ENCODE measurements at places on chromosomes 5 and 9.

- DNase-seq = no peak
Observed at GRCh38 chr5:34484216-34484920, 171.8 kb upstream of the RAI14 start.

GRCh38 chr9:127973169-127974000, 7.4 kb downstream of the EEIG1 start:
- no peak for DNase-seq

- DNase-seq = peak; percentile 12
Observed at GRCh38 chr5:96022971-96023370, 61.3 kb upstream of the ELL2 start.

DNA sequence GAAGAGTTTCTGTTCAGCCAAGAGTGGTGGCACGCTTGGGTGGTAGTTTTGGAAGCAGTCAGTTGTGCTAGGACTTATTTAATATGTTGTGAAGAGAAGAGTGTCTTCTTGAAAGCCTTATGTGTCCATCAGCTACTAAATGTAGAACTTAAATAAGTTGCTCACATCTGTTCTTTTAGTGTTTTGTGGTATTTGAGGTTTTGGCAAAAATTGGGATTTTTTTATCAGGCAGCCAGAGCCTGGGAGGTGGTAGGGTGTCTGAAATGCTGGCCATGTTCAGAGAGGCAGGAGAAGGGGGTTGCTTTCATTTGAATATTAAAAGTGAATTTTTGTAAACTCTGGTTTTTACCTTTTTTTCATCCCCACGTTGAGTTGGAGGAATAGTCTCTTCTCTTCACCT, 24.2 kb upstream of the ZBTB34 start:
- DNase-seq = no peak

- DNase-seq = no peak
Observed at GRCh38 chr5:4313138-4313537, 717.5 kb downstream of the IRX1 start.

DNA sequence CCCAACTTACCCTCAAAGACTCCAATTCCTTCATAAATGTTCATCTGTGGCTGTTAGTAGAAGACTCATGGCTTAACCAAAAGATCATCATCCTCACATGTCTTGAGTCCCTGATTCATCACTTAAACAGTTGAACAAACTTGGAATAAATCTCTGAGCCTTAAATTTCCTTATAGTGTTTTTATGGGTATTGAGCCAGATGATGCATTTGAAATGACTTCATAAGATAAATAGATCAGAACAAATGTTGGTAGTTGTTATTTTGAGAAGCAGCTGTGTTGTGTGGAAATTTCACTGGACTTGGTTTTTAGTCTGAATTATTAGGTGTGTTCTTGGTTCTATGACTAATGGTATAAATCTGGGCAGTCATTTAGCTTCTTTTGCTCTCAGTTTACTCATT, 236.2 kb downstream of the NNT start:
- no peak for DNase-seq

DNA sequence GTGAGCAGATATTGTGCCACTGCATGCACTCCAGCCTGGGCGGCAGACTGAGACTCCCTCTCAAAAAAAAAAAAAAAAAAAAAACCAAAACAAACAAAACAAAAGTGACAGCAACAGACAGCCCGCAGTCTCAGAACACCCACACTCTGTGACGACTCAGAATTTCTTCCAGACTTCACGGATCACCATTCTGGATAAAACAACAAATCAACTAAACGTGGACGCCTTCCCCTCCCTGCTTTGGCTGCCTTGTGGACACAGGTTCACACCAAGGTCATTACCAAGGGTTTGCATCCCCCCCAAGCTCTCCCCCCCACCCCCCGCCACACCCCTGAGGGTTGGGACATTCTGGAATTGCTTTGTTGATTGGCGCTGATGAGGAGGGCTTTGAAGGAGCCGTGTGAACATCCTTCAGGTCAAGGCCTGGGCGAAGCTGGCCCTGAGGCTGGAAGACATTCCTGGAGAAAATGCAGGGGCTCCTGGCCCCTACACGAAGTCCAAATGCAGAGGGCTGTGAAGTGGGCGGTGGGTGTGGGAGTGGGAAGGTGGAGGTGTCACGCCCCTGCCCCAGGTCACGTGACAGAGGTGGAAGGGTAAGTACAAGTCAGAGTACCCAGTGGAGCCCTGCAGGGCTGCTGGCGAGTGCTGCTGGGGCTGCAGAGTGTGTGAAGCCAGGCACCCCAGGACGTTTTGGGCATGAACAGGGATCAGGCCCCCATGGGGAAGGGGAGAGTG, 10.1 kb downstream of the LCN10 start:
- no peak for DNase-seq

DNA sequence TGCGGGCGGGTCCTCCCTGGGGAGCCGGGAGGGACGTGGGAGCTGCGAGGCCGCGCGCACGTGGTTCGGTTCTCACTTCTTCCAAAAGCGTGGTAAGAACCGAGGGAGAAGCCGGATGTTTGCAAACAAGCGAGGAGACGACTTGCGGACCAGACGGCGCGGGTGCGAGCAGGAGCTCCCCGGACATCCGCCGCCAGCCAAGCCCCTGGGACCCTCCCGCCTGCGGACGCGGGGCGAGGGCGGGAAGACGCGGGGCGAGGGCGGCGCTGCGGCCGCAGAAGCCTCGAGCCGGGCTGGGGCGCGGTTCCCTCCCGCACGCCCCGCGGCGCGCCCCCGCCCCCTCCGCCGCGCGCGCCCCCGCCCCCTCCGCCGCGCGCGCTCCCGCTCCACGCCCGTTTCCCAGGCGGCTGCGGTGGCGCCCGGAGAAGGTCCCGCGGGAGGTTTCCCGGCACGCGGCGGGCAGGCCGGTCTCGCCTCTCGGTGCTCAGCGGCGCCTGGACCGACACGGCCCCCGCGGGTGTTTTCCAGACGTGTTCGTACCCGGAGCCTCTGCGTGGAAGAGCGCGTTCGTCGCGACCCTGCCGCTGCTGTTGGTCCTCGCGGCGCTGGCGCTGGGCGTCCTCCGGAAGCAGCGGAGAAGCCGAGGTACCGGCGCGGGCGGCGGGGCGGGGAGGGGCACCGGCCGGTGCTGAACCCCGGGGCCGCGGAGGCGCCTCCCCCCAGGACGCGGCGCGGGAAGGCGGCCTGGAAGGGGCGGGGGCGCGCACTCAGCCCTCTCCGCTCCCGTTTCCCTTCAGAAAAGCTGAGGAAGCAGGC, 12.8 kb downstream of the BTNL9 start:
- no peak for DNase-seq

DNA sequence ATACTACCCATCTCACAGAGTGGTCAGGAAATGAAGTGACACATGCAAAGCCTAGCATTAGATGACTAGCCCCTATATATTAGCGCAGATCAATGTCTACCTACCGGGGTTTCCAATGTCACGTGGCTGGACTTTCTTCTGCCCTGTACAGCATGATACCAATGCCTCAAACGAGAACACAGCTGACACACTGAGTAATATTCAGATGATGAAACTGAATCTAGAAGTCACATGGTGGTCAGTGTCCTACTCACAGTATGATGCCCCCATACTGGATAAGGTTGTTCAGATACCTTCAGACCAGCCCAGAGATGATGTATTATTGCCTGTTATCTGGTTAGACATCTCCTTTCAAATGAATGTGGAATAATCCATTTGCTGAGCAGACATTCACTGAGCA, 71.1 kb upstream of the FRRS1L start:
- no peak for DNase-seq

- no peak for DNase-seq
Observed at GRCh38 chr5:115267617-115268016, 4.9 kb upstream of the PGGT1B start.

- no peak for DNase-seq
Observed at GRCh38 chr9:4422495-4422894, 67.8 kb upstream of the SLC1A1 start.

GRCh38 chr9:135134268-135135022, 47.0 kb downstream of the OLFM1 start:
- DNase-seq = no peak

DNA sequence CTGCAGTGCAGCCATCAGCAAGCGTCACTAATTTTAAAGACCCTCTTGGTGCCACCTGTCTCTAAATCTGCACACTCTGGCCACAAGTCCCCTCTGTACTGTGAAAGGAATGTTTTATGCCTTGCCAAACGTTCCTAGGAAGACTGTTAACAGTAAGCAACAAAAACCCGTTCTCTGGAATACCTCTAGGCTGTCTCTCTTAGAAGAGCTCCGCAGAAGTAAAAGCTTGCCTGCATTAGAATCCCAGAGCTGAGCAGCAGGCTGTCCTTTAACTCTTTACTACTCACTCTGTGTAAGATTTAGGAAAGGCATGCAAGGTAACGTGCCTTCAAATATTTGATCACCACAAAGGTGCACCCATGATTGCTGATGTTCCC, 53.9 kb upstream of the C9orf72 start:
- DNase-seq = no peak

DNA sequence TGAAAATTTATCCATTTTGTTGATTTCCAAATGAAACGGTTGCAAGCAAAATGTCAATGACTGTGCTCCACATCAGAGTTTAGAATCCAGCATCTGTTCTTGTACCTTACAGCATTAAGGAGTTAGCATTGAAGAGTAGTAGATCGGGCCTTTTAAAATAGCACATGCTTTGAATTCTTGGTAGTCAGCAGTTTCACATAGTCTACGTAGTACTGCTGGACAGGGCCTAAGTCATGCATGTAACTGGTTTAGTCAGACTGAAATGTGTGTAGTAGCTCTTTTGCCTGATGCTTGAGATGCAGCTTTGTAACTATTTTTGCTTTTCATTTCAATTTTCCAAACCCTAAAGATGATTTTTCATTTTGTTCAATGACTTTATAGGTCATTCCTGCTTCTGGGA, 19.8 kb downstream of the LECT2 start:
- no peak for DNase-seq

GRCh38 chr9:123550012-123550411, 194.0 kb downstream of the CRB2 start:
- DNase-seq = peak; percentile 39

DNA sequence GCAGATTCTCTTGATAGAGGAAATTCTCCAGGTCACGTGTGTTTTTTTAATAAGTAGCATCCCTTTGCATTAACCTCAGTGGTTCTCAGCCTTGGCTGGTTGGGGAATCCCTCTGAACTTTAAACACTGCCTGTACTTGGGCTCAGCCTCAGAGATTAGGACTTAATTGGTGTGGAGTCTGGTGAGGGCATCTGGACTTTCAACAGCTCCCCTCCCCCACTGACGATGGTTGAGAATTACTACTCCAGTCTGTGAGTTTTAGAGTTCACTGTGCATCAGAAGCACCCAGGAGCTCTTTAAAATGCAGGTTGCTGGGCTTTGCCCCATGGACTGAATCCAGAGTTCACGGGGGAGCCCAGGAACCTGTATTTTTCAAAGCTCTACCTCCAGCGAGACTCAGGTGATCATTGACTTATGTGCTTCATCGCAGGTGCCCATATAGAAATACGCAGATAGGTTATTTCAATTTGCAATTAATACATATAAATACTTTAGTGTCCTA, 71.4 kb downstream of the DAPK1 start:
- DNase-seq = no peak

GRCh38 chr5:94906750-94907149, 288.3 kb downstream of the SLF1 start:
- DNase-seq = no peak

DNA sequence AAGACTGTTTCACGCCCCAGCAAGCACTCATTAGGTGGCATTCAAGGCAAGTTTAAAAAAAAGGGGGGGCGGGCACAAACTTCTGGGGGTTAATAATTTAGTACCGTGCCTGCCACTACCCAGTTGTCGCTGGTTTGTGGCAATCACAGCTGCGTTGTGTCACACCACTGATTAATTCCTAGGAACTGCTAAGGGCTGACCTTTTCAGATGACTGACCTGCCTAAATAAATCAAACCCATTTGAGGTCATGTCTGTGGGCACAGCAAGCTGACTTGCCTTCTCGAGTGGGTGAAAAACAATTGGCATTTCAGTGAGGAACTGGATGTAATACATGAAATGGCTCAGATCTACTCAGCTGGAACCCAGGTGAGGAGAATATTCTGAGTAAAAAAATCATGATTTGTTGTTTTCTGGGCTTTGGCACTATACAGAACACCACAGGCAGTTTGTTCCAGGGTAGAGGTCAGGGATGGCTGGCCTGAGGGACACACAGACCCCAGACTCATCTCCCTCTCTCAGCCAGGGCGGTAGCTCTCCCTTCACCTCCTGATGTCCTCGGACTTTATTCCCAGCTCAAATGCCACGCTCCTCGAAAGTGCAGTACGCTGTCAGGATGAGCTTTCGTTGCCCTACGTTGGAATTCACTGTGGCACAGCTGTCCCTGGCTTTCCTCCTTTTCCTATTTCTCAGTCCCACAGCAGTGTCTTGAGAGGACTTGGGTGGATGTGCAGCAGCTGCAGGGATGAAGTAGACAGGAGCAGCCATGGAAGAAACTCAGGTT, 15.5 kb upstream of the MGAT1 start:
- DNase-seq = peak; percentile 92

DNA sequence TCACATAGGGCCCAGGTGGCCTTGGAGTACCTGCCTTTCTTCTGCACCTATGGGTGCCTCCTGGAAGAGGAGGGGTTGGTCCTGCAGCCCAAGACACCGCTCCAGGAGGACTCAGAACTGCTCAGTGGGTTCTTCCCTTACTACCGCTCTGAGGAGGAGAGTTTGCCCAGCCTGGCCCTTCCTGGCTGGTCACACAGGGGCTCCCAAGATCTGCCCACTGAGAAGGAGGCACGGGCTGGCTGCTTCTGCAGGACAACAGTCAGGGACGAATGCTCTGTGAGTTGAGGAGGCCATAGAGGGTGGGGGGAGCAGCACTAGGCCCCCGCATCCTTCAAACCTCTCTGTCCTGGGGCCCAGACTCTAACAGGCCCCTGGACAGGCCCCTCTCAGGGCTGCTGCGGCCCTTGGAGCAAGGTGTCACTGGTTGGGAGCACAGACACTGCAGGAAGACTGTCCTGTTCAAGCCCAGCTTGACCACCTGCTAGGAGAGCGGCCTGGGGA, 9.9 kb upstream of the SLC25A48 start:
- DNase-seq = no peak

GRCh38 chr5:82655078-82655477, 376.9 kb upstream of the RPS23 start:
- DNase-seq = no peak

- peak; percentile 58 for DNase-seq
Observed at GRCh38 chr5:80213466-80213865, 42.4 kb downstream of the SERINC5 start.

DNA sequence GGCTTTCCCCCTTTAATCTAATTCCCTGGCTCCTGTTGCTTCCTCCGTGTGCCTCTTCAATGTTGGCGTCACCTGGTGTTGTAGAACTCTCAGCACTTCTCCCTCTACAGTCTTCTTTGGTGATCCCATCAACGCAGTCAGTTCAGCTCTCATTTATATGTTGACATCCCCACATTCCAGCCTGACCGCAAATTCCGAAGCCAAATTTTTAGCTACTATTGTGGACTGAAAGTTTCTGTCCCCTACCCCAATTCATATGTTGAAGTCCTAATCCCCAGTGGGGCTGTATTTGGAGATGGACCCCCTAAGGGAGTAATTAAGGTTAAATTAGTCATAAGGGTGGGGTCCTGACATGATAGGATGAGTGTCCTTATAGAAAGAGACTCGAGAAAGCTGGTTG, 210.6 kb upstream of the ADAMTSL1 start:
- DNase-seq = no peak

DNA sequence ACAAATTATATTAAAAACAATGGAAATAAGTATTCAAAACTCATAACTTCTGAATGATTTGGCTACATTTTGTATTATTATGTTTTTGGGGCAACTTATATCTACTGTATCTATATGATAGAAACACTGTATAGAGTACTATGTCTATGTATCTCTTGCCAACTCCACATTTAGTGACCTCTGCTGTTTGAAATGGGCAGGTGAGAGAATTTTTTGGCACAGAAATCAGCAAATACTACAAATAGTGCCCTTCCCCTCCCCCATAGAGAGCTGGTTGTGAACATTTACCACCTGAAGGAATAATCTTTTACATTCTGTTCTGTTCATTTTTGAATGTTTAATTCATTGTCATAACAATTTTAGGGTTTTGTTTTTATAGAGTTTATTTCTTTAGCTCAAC, 545.3 kb downstream of the PDE4D start:
- no peak for DNase-seq
